ENCODE measurements at places on chromosomes 11 and 22. TPM values are rescaled to one million over a fixed set of nuclear protein-coding genes. Genes with fewer than 3 reads are reported as not detected.

The IFT27 gene
- 21.4 TPM for total RNA-seq

The IGLL1 gene
- total RNA-seq: not detected

The CFAP300 gene
- total RNA-seq: 5.4 TPM

The ALX4 gene
- total RNA-seq: 2.7 TPM

The MIAT gene
- 0.27 TPM for total RNA-seq

The OR10G6 gene
- not detected for total RNA-seq

The C11orf97 gene
- total RNA-seq: not detected

The OR8D4 gene
- total RNA-seq: not detected

The MUC2 gene
- total RNA-seq: 0.21 TPM

The HEPHL1 gene
- not detected for total RNA-seq

The FIBIN gene
- not detected for total RNA-seq

The LMNTD2 gene
- total RNA-seq: 2.7 TPM

The ARHGAP42 gene
- total RNA-seq: 4.3 TPM

The DBX1 gene
- total RNA-seq: not detected

The FBLN1 gene
- total RNA-seq: 38.0 TPM

The DYNC2H1 gene
- 5.3 TPM for total RNA-seq

The MOGAT2 gene
- total RNA-seq: not detected

The P2RY6 gene
- total RNA-seq: 7.5 TPM

The TRAF6 gene
- total RNA-seq: 7.6 TPM

The TLCD5 gene
- total RNA-seq: 7.9 TPM

The CRYBA4 gene
- not detected for total RNA-seq

The E2F8 gene
- total RNA-seq: 7.2 TPM

The OSBP2 gene
- 9.2 TPM for total RNA-seq

The WT1 gene
- 5.3 TPM for total RNA-seq

The CCDC116 gene
- 0.06 TPM for total RNA-seq

The MS4A1 gene
- not detected for total RNA-seq

The ATXN10 gene
- total RNA-seq: 107 TPM

The UBQLNL gene
- total RNA-seq: not detected

The SAA4 gene
- not detected for total RNA-seq

The CCDC15 gene
- 0.86 TPM for total RNA-seq

The TRPM5 gene
- total RNA-seq: not detected

The SPTBN2 gene
- total RNA-seq: 8.7 TPM

The CDC42EP2 gene
- 14.6 TPM for total RNA-seq

The PANX2 gene
- total RNA-seq: 6.5 TPM

All from A549 treated with Mapracorat at 1 μM for 4 hours (cell line).